ENCODE measurements at places on chromosomes 12 and 14.
A peak's percentile ranks its signal among the peaks of the same experiment; 100 is the strongest.

DNA sequence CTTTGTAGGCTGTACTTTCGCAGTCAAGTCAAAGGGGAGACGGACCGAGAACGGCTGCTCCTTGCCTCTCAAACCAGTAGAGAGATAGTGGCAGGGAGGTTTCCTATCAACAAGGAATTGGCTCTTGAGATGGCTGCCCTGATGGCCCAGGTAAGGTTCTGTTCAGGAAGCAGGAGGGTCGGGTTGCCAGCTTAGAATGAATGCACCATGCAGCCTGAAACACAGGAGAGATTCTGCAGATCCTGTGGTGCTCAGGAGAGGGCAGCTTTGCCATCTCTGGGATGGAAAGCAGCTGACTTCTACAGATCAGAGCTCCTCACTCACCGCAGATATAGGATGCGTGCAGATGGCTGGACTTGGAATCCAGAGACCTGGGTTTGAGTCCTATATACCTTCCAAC is 18.0 kb downstream of the PIGH start:
- DNase-seq: no peak

DNA sequence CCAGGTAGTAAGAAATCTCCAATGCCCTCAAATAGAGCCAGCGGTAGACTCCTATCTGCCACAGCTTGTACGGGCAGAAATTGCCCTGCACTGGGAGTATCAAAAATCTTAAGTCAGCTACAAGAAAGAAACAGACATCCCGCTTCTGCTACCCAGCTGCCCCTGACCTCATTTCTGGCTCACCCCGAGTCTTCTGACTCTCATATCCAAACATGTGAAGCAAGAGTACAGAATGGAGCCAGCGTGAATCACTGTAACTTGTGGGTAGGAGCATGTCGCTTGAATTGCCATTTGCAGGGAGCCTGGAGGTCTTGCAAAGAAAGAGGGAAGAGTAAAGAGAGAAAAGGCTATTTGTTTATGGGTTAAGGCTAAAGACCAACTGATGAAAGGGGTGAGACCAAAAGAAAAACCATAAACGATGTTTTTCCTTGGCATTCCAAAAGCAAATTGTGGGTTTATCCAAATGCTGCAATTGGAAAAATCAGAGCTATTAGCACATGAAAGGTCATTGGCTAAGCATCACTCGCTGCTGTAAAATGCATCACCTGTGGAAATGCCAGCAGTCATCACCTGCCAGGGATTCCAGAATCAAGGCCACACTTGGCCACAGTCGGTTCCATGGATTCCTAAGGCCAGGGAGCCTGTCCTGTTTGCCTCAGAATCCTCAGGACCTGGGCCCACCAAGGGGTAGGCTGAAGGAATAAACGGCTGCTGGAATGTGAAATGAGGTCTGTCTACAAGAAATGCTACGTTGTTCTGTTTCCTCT is 86.6 kb downstream of the FOXN3 start:
- DNase-seq: no peak

- DNase-seq: no peak
These were observed 91.0 kb upstream of the TRAF3 start for GRCh38 chr14:102686196-102686801.

GRCh38 chr12:16030744-16031143 is 119.6 kb downstream of the DERA start:
- DNase-seq: peak; percentile 36

DNA sequence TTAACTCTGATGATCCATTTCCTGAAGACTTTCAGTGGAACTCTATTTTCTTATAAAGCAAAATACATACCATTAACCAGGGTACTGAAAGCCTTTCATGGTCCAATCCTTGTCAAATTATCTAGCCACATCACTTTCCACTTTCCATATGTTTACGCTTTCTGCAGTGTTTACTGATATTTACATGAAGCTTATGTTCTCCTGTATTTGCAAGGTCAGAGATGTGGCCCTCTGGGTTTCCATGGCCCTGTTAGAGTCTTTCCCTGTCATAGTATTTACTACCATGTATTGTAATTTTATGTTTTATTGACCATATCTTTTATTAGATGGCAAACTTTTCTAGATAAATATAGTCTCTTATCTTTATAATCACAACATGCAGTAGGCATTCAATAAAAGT is 23.5 kb upstream of the IGF1 start:
- no peak for DNase-seq

DNA sequence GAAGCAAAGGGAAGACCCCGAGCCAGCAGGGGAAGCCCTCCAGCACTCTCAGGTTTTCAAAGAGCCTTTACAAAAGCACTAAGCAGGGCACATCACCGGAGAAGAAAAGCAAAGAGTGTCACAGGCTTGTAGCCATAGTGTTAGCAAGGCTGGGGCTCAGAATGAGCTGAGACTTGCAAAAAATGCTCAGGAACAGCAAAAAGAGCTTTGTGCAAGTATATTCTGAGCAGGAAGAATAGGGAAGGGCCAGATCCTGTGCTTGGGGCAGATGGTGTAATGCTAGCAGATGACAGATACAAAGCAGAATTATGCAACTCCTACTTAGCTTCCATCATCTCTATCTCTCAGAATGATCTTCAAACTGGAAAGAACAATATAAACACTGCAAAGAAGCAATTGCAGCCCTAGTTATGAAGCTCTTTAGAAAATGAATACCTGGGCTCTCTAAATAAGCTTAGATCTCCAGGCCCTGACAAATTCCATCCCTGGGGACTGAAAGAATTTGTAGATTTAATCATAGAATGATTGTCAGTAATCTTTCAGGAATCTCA is 23.7 kb upstream of the PARP11 start:
- no peak for DNase-seq

GRCh38 chr12:10361084-10361483 is 28.8 kb downstream of the KLRK1 start:
- DNase-seq: peak; percentile 20

GRCh38 chr14:97301931-97302559 is 504.9 kb downstream of the VRK1 start:
- no peak for DNase-seq

- DNase-seq: no peak
These were observed 600.8 kb upstream of the SEL1L start for GRCh38 chr14:82134411-82134810.

GRCh38 chr12:126506426-126507182 is 1441.4 kb downstream of the AACS start:
- DNase-seq: no peak

GRCh38 chr12:54352022-54352531 is 12.2 kb downstream of the GPR84 start:
- no peak for DNase-seq

DNA sequence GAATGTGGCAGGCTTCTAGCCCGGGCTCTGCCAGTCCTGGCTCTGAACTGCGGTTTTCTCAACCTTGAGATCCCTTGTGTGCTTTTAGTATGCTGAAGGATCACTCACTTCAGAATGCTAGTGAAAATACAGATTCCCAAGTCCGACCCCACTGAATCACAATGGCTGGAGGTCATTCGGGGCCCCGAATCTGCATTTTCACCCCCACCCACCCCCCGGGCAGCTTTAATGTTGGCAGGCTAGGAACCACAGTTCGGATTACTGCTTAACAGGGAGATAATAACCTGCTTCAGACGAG is 573 bp upstream of the SUSD6 start:
- DNase-seq: peak; percentile 35

GRCh38 chr12:26646571-26646970 is 186.4 kb downstream of the ITPR2 start:
- DNase-seq: no peak

GRCh38 chr12:21370845-21371449 is 1.8 kb upstream of the IAPP start:
- no peak for DNase-seq

- DNase-seq: no peak
These were observed 27.4 kb upstream of the METAP2 start for GRCh38 chr12:95446506-95446900.

DNA sequence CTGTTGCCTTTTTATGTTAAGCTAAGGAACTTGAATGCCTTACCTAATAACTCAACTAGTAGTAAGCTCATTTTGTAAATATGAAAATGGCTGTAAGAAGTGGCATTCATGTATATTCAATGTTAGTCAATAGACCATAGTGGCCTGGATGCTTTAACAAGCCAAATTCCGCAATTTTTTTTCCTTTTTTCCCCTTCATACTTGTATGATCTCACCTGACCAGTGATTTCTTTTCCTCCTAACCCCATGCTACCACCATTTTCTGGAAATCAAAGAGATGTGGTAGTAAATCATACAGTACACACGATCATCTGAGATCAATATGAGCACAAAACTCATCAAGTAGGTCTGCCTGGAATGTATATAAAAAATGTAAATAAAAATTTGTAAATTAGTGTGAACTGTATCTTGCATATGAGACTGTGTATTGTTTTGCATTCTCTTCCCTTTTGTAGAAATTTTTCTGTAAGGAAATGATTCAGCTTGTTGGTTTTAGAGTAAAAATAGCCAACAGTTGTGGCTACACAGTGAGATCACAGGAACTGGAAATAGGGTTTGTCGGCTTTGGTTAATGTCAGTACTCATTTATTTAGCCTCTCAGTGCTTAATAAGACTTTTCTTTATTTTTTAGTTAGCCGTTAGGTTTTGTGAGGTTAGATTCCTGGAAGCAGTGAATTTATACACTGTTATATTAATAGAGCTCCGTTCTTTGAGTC is 62.5 kb downstream of the ETNK1 start:
- no peak for DNase-seq

- no peak for DNase-seq
These were observed 105.4 kb downstream of the ALX1 start for GRCh38 chr12:85385406-85385805.

DNA sequence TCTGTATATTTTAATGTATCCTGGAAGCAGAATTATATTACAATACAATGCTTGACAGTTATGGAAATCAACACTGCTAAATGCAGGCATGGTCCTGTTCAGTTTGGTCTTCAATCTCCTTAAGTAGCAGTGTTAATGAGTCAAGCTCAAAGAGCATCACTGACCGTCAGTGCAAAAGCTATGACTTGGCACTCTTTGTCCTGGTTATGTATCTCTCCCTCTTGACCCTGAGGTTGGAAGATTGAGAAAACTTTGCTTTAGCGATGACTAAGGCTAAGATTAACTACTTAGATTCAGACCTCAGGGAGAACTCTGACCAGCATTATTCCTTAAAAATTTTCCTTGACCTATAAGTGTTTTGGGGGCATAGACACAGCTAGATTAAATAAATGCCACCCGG is 10.9 kb downstream of the CLEC7A start:
- DNase-seq: no peak

DNA sequence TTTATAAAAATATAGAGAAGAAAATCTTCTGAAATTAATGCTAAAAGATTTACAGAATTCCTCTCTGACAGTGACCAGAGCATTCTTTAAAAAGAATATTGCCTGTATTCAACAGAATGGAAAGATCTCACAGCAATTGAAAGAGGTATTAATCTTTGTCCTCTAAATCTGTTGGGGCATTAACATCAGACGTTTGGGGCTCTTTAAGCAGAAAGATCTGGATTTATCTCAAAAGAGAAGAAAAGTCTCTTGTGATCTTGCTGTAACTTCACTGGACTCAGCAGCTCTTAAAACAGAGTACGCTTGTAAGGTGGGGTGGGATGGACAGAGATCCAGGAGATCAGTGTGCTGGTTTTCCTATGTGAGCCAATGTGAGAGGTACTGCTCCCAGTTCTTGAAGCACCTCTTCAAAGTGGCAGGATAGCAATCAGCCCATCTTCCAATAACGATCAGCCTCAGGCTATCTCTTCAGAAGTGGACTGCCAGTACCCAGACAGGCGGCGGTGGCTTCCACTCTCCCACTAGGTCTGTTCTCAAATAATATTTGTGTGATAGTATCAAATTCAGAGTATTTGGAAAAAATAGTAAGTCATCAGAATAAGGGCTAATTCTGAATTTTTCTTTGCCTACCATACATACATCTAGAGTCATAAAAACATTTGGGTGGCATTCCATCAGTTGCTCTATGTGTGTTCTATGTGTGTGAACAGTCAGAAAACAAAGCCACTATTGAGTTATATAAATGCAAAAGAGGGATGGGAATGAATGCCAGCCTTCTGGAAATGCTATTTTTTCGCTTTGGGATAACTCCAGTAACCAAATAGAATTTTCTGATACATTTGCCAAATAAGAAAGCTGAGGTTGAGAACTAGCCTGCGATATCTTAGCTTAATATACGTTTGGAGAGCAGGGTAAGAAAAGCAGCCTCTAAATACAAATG is 237.4 kb upstream of the RGS6 start:
- DNase-seq: no peak

DNA sequence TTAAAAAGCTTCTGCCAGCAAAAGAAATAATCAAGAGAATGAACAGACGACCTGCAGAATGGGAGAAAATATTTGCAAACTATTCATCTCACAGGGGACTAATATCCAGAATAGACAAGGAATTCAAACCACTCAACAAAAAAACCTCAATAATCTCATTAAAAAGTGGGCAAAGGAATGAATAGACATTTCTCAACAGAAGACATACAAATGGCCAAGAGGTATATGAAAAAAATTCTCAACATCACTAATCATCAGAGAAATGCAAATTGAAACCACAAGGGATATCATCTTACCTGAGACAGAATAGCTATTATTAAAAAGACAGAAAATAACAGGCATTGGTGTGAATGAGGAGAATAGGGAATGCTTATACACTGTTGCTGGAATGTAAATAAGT is 270.0 kb downstream of the DACT1 start:
- DNase-seq: no peak

DNA sequence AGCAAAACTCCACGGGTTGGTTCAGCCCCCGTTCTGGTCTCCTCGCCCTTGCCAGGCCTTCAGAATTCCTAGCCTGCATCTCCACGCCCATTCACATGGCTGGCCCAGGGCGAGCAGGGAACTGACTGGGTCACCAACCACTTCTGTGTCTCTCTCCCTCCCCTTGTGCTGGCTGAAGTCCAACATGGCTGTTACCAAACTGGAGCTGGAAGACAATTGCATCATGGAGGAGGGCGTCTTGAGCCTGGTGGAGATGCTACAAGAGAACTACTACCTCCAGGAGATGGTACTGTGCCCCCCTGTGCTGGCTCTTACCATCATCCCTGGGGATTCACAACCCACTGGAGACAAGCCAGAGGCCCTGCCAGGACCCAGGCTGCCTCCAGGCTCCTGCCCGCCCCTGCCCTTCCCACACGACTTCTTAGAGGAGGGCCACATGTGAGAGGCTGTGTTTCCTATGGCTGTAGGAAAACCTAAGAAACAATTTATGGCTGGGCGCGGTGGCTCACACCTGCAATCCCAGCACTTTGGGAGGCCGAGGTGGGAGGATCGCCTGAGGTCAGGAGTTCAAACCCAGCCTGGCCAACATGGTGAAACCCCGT is 9.9 kb downstream of the LRRC74A start:
- no peak for DNase-seq

GRCh38 chr12:87801860-87802720 is 227.1 kb downstream of the C12orf50 start:
- DNase-seq: no peak

GRCh38 chr14:76203086-76204001 is 51.6 kb downstream of the GPATCH2L start:
- DNase-seq: peak; percentile 75

GRCh38 chr12:49945394-49946080 is 5.0 kb upstream of the AQP2 start:
- DNase-seq: peak; percentile 84

GRCh38 chr14:72452774-72453173 is 441.1 kb downstream of the DPF3 start:
- DNase-seq: no peak

Data from ACHN (cell line).